ENCODE measurements at places on chromosomes 16 and 17.

- DNase-seq = no peak
Measured at GRCh38 chr17:30831257-30831656, 509 bp upstream of the ATAD5 start.

DNA sequence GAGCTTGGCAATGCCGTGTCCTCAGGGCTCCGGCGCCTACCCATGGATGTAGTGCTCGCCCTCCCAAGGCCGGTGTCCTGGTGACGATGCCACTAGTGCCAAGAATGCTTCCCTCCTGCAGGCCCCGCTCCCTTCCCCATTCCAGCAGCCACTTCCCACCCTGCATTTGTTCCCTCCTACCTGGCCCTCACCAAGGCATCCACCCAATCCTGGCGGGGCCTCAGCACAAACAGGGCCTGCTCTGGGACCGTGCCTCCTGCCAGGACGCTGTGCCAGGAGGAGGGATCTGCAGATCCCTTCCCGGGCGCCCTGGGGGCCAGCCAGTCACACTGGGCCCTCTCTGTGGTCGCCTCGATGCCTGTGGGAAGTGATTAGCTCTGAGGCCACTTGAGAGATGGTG, 25.1 kb downstream of the ABR start:
- no peak for DNase-seq

GRCh38 chr16:22397464-22397863, 23.0 kb upstream of the CDR2 start:
- no peak for DNase-seq

GRCh38 chr17:50151937-50152547, 1.6 kb upstream of the PPP1R9B start:
- DNase-seq = peak; percentile 45

DNA sequence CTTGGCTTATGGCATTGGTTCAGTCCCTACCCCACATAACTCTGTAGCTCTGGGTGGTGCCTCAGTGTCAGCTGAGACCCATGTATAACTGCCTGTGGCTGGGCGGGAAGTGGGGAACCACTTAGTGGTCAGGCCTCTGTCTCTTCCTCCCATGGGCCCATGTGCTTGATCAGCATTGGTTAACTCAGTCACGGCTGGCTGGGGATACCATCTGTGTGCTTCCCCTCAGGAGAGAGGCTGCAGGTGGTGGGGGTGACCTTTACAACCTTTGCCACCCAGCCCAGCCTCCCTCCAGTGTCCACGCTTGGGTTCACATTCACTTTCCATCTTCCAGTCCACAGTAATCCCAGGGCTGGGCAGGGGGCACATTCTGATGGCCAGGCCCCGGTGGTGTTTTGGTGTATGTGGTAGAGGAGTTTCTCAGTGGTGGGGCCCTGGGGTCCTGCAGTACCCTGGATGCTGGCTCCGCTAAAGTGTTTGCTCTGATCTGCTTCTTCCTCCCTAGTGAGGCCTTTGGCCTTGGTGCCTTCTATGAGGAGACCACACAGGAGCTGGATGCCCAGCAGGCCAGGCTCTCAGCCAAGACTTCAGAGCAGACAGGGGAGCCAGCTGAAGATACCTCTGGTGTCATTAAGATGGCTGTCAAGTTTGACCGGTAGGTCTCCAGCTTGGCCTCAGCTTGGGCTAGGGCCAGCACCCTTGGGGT, 10.2 kb upstream of the NFATC3 start:
- DNase-seq = peak; percentile 78

DNA sequence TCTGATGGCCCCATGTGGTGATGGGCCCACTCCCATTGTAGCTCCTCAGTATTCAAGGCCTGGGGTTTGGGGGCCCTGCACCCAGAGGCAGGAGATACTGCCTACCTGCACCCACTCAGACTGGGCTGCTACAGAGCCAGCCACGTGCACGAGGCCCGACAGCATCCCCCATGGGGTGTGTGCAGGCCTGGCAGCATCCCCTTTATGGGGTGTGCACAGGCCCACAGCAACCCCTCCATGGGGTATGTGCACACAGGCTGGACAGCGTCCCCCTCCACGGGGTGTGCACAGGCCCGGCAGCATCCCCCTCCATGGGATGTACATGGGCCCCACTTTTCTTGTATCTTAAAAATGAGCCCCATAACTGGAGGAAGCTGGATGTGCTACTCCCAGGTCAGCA, 156.0 kb downstream of the RBFOX3 start:
- DNase-seq = no peak

GRCh38 chr17:51402899-51403298, 142.6 kb downstream of the UTP18 start:
- no peak for DNase-seq

- DNase-seq = no peak
Measured at GRCh38 chr17:39306509-39307212, 80.9 kb upstream of the STAC2 start.

- DNase-seq = peak; percentile 56
Measured at GRCh38 chr17:57861000-57861789, 11.4 kb upstream of the MRPS23 start.

DNA sequence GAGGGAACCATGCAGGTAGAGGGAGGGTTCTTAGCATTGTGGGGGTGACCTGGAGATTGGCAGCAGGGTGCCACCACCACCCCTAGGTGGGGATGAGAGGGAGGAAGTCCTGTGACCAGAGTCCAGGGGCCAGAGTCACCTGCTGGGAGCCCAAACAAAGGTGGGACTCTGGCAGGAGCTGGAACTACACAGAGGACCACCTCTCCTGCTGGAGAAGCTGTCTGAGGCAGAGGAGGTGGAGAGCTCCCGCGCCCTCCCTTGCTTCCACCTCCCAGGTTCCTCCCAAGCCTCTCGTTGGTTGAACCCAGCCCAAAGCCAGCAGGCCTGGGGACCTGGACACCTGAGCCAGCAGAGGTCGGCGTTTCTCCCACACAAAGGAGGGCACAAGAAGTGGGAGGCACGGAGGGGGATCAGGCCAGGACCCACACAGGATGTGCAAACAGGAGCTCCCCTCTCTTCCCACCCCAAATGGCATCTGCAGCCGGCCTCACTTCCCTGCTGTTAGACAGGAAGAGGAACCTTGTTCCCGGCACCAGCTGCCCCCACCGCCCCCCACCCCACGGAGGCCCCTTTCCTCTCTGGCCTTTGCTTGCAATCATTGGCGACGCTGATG, 154.6 kb downstream of the SEC14L1 start:
- DNase-seq = no peak

- DNase-seq = no peak
Measured at GRCh38 chr17:27226611-27227230, 67.2 kb upstream of the WSB1 start.

DNA sequence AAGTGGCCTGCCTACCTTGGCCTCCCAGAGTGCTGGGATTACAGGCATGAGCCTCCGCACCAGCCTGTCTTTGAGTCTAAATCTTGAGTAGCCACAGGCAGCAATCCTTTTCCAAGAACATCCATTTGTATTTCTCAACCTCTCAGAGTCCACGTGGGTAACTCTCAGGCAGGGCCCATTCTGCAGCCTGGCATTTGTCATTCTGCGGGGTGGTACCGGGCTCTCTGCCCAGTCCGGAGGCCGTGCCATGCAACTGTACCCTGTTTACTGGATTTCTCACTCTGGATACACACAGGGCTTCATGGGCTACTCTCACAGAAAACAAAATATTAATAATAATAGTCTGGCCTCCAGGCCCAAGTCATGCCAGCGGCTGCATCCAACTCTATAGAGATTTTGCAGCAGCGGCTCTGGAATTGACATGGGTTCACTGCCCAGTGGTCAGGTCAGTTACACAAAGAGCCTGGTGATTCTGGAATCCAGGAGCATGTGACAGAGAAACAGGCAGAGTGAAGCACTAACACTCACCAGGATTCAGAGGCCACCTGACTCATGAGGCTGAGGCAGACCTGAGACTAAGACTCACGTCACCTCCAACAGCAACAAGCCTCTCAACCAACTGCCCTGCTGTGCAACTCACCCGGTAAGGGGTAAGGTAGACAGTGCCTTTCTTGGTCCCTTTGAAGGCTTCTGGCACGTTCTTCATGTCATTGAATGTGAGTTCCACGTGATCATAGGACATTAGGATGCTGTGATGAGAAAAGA, 4.0 kb downstream of the WBP2 start:
- DNase-seq = no peak

DNA sequence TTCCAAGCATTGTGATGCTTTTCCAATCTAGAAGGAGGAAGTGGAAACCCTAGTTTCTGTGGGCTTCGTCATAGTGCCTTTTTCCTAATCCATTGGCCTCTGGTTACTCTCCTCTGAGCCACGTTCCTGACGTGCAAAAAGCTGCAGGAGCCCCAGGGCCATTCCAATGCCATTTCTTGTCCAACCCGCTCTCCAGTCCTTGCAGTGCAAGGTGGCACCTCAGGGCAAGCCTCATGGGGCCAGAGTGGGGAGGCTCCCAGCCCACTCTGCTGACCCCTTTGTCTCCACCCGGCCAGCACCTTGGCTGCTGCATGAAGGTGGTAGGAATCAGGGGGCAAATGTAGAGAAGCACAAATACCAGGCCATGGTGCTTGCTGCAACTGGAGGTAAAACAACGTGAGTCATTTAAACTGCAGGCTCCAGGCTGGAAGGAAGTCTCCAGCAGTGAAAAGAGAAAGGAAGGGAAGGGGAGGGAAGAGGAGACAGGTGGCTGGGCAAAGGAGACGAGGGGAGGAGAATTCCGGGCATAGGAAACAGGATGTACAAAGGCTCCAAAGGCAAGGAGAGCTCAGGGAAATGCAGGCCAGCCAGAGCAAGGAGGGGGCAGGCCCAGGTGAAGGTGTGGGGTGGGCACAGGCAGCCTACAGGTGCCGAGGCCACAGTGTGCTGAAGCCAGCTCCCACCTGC, 168.2 kb upstream of the TNRC6C start:
- no peak for DNase-seq

DNA sequence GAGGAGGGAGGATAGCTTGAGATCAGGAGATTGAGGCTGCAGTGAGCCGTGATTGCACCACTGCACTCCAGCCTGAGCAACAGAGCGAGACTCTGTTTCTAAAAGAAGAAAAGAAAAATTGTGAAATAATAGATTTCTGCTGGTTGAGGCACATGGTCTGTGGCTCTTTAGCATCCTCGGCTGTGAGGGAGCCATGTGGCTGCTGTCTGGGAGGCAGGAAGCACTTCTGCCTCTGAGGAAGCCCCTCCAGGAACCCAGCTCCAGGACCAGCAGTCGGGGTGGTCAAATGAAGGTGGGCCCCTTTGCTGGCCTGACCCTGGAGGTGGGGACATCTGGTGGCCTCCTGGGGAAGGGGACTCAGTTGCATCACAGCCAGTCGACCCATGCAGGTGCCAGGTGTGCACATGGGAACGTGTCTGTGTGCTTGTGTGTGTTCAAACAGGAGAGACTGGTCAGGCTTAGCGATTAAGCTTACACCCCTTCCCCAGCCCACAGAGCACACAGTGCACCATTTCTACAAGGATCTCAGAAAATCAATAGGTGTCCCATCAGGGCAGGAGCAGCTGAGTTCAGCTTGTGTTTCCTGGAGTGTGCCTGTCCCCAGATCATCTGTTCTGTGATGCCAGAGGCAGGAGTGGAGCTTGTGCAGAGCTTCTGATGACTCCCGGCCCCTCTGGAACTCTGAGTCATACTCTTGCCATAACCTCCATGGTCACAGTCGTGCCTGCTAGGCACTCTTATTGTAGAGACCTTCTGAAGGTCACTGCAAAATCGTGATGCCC, 24.3 kb upstream of the MGAT5B start:
- DNase-seq = no peak

DNA sequence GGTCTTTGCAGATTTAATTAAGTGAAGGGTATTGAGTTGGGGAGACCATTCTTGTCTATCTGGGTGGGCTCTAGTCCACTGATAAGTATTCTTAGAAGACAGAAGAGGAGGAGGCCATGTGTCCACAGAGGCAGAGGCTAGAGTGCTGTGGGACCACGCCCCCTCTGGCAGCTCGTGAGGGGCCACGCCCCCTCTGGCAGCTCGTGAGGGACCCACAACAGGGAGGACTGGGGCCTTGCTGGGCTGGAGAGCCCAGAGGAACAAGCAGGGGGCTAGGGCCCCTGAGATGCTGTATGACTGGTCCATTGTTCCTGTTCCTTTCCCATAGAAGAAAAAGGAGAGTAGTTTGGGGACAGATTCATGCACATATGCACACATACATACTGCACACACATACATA, 106.8 kb downstream of the METRNL start:
- no peak for DNase-seq

DNA sequence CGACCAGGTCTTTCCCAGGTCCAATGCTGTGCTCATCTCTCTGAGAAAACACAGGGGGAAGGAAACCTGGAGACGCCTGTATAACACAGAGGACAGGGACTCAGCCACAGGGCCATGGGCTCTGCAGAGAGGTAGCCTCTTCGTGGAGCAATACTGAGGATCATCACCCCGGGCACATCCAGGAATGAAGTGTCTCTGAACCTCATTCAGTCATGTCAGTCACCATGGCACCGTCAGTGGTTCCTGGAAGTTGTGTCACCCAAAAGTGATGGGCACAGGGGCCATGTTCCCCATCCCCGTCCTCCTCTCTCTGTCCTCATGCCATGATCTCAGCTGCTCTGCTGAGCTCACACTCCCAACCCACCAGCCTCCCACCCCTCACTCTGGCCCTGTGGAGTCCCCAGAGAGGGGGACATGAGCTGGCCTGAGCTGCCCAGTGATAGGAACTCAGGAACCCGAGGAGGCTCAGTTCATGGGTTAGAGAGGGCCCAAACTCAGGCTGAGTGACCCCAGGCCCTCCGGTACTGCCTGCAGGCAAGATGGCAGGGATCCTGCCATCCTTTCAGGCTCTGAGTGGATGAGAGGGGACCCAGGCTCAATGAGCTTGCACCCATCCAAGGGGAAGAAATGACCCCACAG, 53.4 kb downstream of the PITPNM3 start:
- DNase-seq = no peak

DNA sequence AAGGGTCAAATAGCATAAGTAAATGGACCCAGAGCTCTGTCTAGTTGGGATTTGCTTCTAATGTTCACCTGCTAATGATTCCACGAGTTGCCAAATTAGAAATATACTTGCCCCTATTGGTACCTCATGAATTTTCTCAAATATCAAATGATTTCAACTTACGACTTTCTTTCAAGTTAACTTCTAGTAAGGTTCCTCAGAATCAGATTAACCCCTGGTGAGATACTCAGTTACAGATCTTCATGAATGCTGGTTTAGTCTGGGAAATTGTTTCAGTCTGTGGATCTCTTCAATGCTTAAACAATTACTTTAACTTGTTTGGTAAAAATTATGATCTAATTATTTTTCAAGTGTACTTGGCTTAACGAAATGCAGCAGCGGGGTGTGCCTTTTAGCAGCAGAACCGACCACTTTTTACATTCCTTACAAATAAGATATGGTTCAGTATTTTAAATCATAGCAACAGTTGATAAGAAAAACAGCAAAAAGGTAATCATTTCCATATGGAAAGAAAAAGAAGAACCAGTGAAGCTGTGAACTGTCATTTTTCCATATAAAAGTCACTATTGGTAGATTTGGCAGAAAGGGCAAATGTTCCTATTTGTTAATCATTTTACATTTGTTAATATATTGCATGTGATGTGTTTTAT, 34.5 kb downstream of the TUBD1 start:
- DNase-seq = no peak

- DNase-seq = no peak
Measured at GRCh38 chr16:86062271-86062965, 163.5 kb downstream of the IRF8 start.

GRCh38 chr17:28889996-28890395, 7.5 kb downstream of the FLOT2 start:
- no peak for DNase-seq

- DNase-seq = no peak
Measured at GRCh38 chr17:83064021-83064731, 15.2 kb upstream of the METRNL start.

- DNase-seq = no peak
Measured at GRCh38 chr17:17870247-17870646, 33.5 kb upstream of the SREBF1 start.

GRCh38 chr17:33322063-33322462, 29.0 kb upstream of the ASIC2 start:
- no peak for DNase-seq
